ENCODE measurements at places on chromosomes 7 and 10.

GRCh38 chr10:57741751-57742150 lies 525.9 kb downstream of the IPMK start:
- no peak for DNase-seq

DNA sequence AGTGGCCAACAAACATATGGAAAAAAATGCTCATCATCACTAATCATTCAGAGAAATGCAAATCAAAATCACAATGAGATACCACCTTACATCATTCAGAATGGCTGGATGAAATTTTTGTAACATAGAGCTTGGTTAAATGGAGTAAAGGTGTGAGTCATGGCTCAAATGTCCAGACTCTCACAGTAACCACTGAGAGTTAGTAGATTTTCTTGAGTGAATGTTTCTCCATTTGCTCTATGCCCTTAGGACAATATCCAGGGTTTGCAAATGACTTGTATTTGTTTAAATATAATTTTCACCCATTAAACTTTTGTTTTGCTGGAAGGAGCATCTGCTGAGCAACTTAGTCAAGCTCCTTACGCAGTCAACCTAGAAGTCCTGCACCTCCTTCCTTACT lies 967.2 kb downstream of the XPNPEP1 start:
- no peak for DNase-seq

- DNase-seq = no peak
Observed at GRCh38 chr7:90552521-90552920, 43.6 kb upstream of the CDK14 start.

DNA sequence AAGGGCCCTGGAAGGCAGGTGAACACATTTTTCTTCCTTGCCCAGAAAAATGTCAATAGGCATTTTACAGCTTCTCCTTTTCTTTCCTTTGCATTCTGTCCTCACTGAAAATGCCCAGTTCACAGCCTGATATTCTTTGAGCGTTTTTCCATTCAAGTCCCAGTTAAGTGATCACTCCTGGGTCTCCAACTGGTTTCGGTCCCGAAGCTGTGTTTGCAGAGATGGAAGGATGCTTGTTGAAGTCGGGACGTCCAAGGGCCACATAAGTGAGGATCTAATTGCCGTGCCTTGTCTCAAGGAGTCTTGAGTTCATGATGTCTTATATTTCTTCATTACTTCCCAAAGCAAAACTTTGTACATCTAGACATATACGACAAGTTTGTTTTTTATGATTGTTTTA lies 208.7 kb upstream of the PRKCQ start:
- no peak for DNase-seq

GRCh38 chr10:132589681-132590080 lies 52.1 kb downstream of the INPP5A start:
- no peak for DNase-seq

- no peak for DNase-seq
Observed at GRCh38 chr7:36117203-36117840, 35.7 kb upstream of the EEPD1 start.

GRCh38 chr7:130970196-130970595 lies 236.2 kb upstream of the KLF14 start:
- DNase-seq = no peak

DNA sequence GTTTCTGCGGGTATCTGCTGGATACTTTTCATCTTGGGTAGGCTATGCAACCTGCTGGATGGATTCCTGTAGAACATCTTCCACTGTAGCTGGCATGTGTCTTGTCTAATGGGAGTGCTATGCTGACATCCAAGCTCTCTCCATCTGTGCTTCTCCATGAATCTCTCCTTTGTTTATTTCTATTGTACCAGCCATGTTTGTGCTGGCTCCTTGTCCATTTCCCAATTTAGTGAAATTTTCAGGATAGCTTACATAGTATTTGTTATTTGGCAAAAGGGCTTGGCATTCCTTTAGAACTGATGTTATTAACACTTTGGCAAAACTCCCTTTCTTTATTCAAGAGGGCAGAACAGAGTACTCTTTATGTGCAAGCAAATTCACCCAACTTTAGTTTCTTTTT lies 198.0 kb downstream of the CSTF2T start:
- no peak for DNase-seq

GRCh38 chr7:1785839-1786238 lies 115.8 kb downstream of the ELFN1 start:
- no peak for DNase-seq

GRCh38 chr7:134710854-134711624 lies 64.4 kb downstream of the BPGM start:
- peak; percentile 86 for DNase-seq

GRCh38 chr7:156956727-156957126 lies 7.2 kb downstream of the NOM1 start:
- DNase-seq = no peak

DNA sequence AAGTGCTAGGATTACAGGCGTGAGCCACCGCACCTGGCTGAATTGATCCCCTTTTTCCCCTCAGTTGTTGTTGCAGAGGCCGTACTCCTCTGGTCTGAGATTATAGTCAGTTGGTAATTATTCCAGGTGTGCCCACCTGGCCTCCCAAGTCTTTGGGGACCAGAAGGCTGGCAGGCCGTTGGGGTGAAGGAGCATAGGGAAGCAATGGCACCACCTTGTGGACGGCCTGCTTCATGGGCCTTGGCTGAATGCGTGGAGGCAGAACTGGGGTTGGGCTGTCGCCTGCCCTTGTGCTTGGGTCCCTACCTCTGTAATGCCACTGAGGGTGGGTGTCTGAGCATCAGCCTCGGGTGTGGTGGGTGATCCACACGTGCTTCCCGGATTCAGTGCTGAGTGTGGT lies 125.7 kb downstream of the RGS10 start:
- DNase-seq = peak; percentile 51

DNA sequence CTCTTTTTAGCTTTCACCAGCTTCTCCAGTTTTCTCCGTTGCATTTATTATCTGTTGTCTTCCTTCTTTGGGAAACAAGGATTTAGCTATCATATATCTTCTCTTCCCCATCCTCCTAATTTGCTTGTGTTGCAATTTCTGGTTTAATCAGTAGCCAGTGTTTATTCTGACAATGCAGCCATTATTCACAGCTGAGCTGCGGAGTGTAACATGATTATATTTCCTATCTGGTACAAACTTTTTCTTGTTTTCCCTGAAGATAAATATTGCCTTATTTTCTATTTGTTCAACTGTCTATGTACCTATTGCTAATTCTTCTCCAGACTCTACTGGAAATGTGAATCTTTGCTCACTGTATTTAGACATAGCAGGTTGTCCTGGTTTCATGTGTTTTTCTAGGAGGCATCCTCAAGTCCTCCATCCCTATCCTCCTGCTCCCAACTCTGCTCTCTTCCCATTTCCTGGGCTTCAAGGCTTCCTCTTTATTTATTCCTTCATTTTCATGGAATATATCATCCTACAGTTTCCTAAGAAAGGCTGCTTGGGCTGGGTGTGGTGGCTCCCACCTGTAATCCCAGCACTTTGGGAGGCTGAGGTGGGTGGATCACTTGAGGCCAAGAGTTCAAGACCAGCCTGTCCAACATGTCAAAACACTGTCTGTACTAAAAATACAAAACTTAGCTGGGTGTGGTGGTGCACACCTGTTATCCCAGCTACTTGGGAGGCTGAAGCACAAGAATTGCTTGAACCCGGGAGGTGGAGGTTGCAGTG lies 72.4 kb upstream of the KDM7A start:
- DNase-seq = no peak

- no peak for DNase-seq
Observed at GRCh38 chr10:69960606-69960987, 92.0 kb upstream of the MACROH2A2 start.

- DNase-seq = no peak
Observed at GRCh38 chr7:155878250-155878649, 66.0 kb upstream of the SHH start.

GRCh38 chr7:157817433-157817832 lies 480.6 kb downstream of the DNAJB6 start:
- DNase-seq = no peak

DNA sequence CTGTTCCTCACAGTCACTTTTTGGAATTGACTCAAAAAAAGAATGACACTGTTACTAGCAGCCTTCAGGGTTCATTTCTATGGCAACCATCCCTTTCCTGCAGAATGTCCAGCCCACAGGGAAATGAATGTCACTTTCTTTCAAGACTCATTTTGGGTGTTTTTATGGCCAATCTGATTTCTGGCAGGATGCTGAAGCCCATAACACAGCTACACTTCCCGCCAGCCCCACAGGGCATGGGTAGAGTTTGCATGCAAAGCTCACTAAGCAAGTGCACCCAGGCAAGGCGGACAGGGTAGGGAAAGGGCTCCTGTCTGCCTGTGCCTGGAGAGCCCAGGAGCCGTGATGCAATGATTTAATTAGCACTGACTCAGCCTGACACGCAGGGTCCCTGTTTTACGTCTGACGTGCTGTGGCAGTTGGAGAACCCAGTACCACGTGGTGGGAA lies 26.1 kb upstream of the GPAM start:
- DNase-seq = no peak

GRCh38 chr7:69638674-69639073 lies 40.4 kb downstream of the AUTS2 start:
- no peak for DNase-seq

- DNase-seq = no peak
Observed at GRCh38 chr7:55983537-55983936, 19.2 kb downstream of the NIPSNAP2 start.

DNA sequence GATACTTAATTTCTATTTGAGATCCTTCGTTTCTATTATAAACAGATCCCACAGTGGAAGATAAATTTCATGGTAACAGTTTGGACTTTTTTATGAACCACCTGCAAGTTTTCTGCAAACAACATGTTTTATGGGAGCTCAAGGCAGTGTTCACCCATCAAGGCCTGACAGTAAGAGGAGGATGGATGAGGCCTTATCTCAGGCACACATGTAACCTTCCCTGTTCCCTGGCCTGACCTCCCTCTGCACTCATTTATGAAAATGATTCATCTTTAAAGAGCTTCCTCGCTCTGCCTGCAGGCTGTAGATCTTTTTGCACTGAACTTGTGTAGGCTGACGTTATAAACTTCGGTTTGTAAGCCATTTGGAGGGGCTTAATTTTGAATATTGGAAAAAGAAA lies 500.1 kb downstream of the GATA3 start:
- no peak for DNase-seq

GRCh38 chr10:15266117-15266516 lies 97.6 kb upstream of the NMT2 start:
- no peak for DNase-seq

DNA sequence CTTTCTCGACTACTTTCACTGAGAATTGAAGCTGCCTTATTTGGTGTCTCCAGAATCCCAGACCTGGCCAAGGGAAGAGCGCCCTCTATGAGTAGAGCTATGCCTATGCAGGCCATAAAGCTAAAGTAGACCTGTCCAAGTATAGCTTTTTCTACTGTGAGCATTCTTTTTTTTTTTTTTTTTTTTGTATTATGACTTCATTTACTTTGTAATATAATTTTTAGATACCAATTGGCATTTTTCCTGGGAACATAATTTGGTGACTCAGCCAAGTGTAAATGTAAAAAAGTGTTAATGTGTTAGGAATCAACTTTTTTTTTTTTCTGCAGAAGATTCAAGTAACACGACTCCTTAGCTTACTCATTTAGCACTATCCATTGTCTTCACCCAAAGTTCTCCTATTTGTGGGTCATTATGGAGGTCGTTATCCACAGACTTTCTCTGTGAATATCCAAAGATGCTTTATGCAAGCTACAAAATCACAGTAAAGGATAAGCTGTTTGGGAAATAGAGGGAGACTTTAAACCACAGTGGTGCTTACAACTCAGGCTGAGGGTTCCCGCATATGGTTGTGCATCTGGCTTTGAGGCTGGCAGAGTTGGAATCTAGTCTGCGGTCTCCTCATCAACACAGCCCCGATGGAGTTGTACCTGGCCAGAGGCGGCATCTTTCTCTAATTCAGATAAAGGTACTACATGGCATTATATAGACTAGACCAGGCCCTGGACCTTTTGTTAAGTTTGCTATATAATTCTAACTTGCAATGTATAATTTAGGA lies 1040.2 kb upstream of the SORCS1 start:
- DNase-seq = no peak

GRCh38 chr10:73552819-73553715 lies 38.1 kb downstream of the USP54 start:
- no peak for DNase-seq

DNA sequence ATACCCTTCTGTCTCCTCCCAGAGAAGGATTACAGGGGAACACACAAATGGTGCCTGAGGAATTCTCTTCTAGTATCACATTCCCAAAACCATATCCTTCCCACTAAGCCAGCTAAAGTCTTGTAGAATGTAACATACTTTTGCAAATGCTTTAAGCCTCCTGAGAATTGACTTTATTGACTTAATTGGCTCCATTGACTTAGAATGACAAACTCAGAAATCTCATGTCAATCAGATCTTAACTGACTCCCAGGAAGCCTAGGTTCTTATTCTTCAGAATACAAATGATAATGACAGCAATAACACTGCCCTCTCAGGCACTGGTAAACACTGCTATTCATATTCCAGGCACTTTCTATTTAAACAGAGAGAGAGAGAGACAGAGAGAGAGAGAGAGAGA lies 356.9 kb upstream of the PRKCQ start:
- no peak for DNase-seq

DNA sequence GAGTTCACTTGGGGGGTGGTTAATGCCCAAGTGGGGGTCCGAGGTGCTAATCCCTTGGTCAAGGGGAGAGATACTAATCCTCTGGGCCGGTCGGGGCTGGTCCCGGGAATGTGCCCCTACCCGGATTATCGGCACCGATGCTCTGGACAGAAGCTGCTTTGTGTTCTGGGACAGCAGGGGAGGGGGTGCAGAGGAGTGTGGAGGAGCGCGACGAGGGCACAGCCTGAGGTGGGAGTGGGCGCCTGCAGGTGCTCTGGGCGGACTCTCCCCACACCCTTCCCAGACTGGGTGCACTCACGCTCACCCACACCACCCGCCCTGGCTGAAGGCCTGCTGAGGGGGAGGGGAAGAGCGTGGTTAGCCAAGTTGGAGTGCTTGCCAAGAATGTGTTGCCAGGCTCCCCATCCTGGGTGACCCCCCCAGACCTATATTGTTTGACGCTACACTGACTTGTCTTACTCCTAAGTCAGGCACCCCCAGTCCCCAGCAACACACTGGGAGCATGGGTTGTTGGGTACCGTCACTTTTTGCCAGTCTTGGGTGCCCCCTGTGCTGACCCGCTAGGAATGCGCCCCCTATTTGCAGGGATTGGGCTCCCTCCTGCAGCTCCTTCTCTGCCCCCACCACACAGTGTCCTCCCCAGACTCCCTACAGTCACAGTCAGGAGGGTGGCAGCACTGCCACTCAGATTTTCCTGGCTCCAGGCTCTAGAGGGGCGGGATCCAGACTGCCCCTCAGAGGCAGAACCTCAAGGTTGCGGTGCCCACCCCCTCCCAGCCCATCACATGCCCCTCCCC lies 1.2 kb downstream of the SLC4A2 start:
- no peak for DNase-seq

DNA sequence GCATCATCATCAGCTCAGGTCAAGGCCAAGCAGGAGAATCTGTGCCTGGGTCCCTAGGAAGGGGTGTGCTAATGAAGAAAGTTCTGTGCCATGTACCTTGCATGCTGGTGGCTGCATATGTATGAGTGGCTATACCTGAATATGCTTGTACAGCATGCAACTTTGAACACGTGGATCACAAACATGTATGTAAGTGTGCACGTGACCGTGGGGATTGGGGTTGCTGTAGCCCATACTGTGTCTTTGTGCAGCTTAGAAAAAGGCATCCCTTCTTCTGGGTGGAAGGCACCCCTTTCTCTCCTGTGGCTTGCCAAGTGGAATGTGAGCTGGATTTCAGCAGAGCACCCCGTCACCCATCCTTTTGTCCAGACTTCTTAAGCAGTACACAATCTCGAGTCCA lies 13.8 kb downstream of the EMX2 start:
- DNase-seq = no peak

- DNase-seq = no peak
Observed at GRCh38 chr7:191105-191980, 1.0 kb upstream of the FAM20C start.

Data from central memory CD4-positive, alpha-beta T cell (primary cell).